Activated CD4-positive, alpha-beta T cell treated with anti-CD3 and anti-CD28 coated beads, Interleukin-2, amount 50 U/mL, for 16 hours (primary cell): ENCODE measurements at places on chromosomes 11 and 22.
A peak's percentile ranks its signal among the peaks of the same experiment; 100 is the strongest.

DNA sequence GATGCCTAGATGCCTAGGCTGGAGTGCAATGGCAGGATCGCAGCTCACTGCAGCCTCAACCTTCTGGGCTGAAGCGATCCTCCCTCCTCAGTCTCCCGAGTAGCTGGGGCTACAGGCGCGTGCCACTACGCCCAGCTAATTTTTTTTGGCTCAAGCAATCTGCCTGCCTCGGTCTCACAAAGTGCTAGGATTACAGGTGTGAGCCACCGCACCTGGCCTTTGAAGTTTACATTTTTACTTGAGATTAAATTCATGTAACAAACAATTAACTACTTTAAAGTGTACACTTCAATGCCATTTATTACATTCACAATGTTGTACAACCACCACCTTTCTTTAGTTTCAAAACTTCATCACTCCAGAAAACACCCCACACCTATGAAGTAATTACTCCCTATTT is 3.5 kb upstream of the FOSL1 start:
- DNase-seq, result no peak

- no peak for DNase-seq
Measured at GRCh38 chr11:15580056-15580774, 465.5 kb downstream of the INSC start.

DNA sequence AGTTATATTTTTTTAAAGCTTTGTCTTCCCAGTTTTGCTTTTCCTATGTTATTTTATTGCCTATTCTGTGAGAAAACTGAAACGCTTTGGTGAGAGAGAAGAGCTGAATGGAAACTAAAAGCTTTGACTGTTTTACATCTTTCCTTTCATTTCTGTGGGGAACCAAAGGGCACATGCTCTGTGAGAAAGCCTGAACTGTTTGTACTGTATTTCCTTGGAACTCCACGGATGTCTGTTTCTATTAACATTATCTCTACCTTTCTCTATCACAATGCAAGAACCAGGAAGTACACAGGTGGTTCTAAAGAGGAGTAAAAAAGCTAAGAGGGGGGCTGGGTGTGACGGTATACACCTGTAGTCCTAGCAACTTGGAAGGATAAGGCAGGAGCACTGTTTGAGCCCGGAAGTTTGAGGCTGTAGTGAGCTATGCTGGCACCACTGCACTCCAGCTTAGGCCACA is 43.8 kb downstream of the CELF1 start:
- DNase-seq, result no peak

DNA sequence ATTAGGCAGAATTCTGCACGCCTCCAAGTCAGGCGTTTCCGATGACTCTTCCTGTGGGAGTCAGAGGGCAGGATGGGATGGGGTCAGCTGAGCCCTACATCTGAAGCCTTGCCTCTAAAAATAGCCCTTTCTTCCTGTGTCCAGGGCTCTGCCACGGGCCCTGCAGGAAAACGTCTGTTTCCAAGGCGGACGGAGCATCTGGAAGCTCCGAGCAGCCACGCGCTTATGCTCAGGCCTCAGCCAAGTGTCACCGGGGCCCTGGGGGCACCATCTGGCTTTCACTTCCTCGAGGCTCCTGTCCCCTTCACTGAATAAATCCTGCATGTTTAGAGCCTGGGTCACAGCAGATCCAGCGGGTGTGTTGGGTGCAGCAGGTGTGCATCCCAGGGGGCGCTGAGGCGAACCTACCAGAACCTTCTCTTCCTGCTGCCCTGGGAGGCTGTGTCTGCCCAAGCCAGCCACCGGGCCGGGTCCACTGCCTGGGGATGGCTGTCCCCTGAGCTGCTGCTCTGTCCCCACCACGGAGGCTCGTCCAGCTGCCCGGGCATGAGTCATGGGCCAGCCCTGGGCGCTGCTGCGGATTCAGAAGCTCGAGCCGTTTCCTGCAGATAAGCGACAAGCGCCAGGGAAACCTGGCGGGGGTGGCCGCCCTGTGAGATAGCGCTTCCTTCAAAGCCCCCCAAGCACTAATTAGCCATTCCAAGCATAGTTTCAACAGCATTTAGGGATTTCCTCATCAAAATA is 32.0 kb upstream of the LINC01488 start:
- no peak for DNase-seq

- no peak for DNase-seq
Measured at GRCh38 chr11:15965562-15966250, 390.6 kb downstream of the SOX6 start.

- no peak for DNase-seq
Measured at GRCh38 chr11:132909021-132909606, 623.2 kb downstream of the OPCML start.

- DNase-seq, result no peak
Measured at GRCh38 chr11:35363854-35364780, 55.2 kb downstream of the SLC1A2 start.

DNA sequence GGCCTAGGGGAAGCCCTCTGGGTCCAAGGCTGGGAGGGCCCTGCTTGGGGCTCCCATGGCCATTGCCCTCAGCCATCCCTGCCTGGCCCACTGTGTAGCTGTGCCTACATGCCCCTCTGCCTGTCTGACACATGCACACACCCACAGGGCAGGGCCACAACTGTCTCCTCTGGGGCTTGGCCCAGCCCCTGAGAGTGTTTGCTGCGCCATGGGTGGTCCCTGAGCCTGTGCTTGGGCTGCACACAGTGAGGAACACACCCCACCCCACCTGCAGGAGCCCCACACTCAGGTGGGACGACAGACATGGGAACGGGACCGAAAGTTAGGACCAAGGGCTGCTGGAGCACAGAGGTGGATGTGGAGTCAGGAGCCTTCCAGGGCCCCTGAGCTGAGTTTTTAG is 489.5 kb downstream of the TBC1D22A start:
- DNase-seq, result no peak

DNA sequence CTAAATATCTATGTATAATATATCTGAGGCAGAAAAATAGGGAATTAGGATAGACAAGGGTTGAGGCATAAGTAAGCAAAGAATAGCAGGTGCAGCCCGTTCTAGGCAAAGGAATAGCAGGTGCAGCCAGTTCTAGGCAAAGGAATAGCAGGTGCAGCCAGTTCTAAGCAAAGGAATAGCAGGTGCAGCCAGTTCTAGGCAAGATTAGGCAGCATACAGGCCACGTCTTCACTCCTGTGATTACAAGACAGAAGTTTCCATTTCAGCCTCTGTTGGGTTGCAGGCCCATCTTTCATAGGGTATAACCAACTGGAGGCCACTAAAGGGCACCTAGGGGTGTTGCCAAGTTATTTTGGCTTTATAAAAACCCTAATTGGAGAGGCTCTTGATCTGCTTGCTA is 28.8 kb upstream of the CHORDC1 start:
- no peak for DNase-seq

DNA sequence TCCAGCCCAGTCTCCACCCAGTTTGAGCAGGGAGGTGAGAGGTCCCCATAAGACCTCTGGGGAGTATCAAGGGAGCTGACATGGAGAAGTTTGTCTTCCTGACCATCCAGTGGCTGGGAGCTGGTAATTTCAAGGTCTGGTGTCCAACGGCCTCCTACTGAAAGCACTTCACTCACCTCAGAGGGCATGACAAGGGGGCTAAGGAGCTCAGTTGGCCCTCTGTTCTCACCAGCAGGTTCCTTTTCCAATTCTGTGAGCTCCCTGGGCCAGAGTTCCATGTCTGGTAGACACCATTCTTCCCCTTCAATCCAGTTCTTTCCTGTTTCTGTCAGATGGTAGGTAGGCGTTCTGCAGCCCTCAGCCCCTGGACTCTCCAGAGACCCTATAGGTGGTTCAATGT is 3.1 kb downstream of the SELENOH start:
- DNase-seq, result no peak

GRCh38 chr11:113876798-113877669 is 1.7 kb upstream of the USP28 start:
- DNase-seq, result no peak

GRCh38 chr11:117316197-117316961 is at the start of gene BACE1:
TSS of gene BACE1 (minus strand) at chr11:117316256. CDS start at chr11:117315795, 461 bp downstream.
- no peak for DNase-seq

DNA sequence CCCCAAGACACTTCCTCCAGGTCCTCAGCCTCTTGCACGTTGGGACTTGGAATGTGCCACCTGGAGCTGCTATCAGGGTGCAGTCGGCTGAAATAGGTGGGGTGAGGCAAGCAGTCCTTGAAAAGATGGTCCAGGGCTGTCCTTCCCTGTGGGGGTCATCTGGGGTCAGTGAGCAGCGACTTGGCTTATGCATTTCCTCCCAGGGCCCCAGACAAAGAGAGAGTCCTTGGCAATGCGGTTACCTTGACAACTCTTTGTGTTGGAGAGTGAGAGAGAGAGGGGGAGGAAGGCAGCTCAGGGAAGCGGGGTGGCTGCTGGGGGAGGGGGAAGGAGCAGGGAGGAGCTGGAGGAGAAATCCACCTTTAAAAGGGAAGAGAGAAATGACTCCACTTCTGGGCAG is 93.8 kb downstream of the MIAT start:
- no peak for DNase-seq

GRCh38 chr11:35583126-35583525 is 35.1 kb upstream of the FJX1 start:
- no peak for DNase-seq

DNA sequence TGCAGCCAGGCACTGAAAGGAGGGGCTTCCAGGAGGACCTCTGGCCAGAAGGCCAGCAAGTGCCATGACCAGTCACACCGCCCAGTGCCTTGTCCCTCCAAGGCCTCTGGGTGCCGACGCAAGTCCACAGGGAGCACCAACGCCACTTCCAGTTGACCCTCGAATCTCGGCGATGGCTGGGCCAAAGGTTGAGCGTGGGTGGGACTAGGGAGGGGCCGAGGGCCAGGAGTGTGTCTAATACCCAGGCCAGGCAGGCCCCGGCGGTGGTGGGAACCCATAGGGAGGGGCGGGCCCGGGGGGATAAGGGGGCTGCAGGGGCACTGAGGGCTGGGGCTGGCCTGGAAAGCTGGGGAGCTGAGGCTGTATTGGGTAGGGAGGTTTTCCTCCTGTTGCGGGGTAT is 29.3 kb downstream of the CD5 start:
- DNase-seq, result no peak

DNA sequence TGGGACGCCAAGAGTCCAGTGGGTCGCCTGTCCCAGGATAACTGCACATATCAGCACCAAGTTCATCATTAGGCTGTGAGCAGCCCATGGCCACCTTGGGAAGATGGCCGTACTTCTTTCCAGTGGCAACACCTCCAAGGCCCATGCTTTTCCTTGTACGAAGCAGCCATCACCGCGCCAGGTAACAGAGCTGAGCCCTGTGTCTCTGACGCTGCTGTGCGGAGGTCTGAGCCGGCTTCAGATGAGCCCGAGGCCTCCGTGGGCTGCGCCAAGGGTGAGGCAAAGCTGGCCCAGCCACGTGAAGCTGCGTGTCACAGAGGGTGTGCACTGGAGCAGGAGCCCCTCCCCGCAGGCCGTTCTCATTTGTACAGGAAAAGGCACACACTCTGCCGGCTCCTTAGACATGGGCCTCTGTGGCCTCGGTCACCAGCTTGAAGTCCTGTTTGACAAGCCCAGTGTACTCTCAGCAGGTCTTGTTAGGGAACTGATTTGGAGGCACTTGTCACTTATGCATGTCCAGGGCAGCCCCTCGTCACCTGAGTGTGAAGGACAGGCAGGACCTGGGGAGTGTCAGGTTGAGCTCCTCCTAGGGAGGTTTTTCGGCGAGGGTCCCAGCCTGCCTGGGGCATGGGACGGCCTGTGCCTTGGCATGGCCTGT is 401.5 kb downstream of the TBC1D22A start:
- DNase-seq, result no peak

DNA sequence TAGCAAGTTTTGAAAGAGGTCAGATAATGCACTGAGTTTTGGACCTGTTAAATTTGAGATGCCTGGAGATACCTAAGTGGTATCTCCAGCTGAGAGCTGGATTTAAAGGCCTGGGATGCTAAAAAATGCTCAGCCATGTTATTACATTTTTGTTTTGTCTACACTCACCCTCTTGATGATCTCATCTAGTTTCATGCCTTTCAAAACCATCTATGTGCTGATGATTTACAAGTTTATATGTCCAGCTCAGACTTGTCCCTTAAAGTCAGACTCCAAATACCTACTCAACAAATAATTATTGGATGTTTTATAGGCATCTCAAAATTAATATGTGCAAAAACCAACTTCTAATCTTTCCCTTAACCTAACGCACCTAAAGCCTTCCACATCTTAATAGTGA is 103.6 kb upstream of the OR9G4 start:
- no peak for DNase-seq

DNA sequence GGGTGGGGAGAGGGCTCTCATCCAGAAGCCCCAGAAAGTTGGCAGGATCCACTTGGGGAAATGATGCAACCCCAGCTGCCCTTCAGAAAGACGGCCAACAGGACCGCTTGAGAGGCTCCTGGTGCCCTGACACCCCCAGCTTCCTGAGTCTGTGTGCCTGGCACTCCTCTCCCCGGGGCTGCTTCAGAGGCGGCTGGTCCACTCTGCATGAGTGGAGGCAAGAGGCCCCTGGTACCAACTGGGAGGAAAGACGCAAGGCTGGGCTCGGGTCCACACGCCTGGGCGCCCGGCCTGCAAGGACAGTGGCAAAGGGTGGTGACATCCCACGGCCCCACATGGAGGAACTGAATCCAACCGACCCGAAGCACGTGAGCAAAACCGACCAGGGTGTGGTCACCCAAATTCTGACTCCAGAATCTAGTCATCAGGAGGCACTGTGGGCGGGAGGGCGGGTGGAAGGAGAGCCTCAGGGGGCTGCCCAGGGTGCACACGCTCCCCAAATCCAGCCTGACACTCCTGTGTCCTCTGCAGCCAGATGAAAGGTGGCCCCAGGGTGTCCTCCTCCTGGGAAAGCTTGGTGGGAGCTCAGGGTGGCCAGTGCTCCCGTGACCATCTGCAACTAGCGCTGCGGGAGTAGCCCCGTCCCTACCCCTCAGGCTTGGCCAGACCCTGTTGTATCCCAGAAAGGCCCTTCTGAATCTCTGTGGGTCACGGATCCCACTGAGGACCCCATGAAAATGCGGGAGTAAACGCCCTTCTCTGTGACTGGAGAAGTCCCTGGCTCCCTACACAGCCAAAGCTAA is 3.7 kb downstream of the RNH1 start:
- peak; percentile 79 for DNase-seq

DNA sequence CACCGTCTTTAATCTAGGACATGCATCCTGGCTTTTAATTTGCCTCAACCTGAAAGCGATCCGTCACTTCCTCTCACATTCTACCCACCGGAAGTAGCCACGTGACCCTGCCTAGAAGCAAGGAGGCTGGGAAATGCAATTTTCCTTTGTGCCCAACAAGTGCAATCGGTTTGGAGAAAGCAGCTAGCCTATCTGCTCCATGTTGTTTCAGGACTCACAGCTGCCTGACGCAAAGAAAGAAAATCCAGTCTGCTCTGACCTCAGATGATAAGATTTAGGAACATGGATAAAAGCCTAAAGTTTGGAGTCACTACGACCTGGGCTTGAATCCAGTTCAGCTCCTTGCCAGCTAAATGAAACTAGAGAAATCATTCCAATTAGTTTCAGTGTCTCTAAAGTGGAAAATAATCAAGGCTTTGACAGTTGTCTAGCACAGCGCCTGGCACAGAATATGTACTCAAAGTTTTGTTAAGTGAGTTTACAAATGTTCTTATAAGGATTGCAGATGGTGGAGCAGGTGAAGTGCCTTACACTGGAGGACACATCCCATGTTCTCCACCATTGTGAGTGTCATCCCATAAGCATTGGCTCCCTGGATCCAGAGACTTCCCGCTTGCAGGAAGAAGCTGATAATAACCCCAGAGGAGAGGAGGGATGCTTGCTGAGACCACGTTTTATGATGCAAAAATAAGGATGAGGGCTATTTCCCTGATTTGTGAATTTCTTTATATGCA is 553.7 kb downstream of the MN1 start:
- DNase-seq, result no peak

GRCh38 chr22:44693756-44694155 is 8.2 kb upstream of the PRR5 start:
- DNase-seq, result no peak
